ENCODE measurements at places on chromosomes 2 and 18.

DNA sequence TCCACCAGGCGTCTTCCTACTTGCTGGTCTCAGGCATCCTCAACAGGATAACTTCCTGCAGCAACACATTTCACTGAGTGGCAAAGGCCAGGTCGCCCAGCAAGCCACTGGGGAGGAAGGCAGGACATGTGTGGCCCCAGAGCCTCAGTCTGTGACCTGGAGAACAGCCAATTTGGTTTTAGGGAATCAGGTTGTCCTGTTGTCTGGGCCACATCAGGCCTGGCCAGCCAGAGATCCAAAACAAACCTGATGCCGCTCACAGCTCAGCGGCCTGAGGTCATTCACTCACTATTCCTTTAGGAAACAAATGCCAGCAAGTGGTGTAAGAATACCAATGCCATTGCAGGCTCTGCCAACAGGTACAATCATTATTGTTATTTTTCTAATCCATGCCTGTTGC is 210.7 kb downstream of the VAPA start:
- DNase-seq, result no peak

GRCh38 chr2:42040643-42041278 is 7.1 kb upstream of the PKDCC start:
- DNase-seq, result no peak

- no peak for DNase-seq
Measured at GRCh38 chr2:120739438-120740090, 3.9 kb downstream of the GLI2 start.

DNA sequence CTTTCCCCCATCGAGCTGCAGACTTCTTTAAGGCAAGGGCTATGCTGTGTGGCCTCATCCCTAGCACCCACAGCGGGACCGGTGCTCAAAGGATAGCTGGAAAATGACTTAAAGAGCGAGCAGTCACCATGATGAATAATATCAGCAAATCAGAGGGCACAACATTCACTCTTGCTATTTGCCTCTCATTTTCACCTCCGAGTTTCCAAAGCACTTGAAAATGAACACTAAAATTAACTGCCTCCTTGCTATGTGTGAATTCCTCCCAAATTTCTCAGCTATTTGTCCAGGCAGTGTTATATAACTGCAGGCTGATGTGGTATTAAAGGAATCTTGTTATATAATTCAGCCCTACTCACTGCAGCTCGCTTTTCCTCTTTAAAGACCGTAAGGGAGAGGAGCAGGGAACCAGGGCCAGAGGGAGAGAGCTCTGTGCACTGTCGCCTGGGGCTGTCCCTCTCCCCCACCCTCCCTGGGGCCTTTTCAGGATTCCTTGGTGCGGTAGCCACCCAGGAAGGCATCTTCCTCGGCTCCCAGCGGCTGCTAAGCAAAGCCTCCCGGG is 1.4 kb downstream of the CYS1 start:
- no peak for DNase-seq

- DNase-seq, result no peak
Measured at GRCh38 chr2:159853101-159853500, 55.1 kb upstream of the CD302 start.

GRCh38 chr2:28644760-28645159 is 106.9 kb upstream of the PPP1CB start:
- DNase-seq, result no peak

GRCh38 chr2:160194351-160194750 is 5.7 kb downstream of the ITGB6 start:
- no peak for DNase-seq

Data from CMK (cell line).